ENCODE measurements at places on chromosomes 5 and 9.

DNA sequence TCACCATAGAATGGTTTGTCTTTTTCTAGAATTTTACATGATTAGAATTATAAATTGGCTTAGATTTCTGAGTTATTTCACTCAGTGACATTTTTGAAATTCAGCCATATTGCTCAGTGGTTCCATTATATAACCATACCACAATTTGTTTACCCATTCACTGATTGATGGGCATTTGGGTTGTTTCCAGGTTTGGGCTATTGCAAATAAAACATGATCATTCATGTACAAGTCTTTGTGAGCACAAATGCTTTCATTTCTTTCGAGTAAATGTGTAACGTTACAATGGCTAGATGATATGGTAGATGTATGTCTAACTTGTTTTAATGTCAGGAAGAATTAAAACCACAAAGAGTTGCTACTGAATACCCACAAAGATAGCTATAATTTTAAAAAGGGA is 279.9 kb upstream of the TARS1 start:
- no peak for DNase-seq

DNA sequence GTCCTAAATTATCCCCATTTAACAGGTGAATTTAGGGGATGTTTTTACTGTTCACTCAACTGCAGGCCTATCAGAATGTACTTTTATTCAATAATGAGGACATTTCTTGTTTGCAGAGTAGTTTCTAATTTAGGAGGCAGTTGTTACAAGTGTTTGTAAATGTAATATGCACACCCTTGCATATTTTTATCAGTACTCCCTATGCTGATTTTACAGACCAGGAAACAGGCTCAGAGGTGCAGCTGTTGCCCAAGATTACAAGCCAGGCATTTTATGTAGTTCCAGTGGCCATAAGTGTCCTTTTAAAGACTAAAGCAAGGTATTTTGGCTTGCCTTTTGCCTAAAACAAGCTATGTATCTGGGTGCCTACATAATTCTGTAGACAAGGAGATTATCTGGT is 47.6 kb upstream of the BRINP1 start:
- DNase-seq, result no peak

DNA sequence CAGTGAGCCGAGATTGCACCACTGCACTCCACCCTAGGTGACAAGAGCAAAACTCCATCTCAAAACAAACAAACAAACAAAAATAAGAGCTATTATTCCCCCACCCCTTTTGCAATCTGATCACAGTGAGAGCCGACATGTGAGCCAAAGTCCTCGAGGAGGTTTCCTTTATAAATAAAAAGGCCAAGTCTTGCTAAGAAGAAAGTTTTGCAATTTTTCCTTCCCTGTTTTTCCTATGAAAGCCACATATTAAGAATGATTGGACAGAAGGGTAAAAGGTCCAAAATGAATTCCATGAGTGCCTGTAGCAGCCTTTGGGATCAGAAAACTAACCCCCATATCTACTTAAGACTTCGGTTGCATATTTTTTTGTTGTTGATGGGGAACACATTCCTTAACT is 179.7 kb downstream of the TSSK1B start:
- DNase-seq, result no peak

GRCh38 chr5:125106271-125106670 is 359.8 kb upstream of the ZNF608 start:
- no peak for DNase-seq

GRCh38 chr9:22165144-22165543 is 156.0 kb upstream of the CDKN2B start:
- no peak for DNase-seq

GRCh38 chr5:65073250-65073661 is 304.5 kb downstream of the CWC27 start:
- DNase-seq, result no peak

DNA sequence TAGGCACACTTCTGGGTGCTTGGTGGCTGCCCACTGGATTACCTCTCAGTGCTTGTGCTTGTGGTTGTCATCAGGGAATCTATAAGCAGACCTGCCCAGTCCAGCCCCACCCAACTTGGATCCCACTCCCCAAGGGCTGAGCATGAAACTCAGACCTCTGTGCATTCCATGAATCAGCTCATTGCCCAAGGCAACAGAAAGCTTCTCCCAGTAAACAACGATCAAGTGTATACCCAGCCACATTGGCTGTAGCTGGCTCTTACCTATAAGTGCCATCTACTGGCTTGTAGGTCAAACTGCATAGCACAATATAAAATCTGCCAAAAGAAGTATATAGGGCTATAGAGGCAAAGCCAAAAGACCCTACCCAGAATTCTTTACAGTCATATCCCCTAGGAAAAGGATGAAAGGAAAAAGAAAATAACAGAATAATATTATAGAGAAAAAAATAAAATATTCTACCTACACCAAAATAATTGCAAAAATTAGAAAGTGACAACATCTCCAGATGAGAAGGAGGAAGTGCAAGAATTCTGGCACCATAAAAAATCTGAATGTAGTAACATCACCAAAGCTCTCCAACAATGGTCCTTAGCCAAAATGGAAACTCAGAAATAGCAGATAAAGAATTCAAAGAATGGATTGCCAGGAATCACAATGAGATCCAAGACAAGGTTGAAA is 321.0 kb upstream of the TRPC7 start:
- DNase-seq, result peak; percentile 4

GRCh38 chr5:31635446-31635845 is 3.5 kb upstream of the PDZD2 start:
- no peak for DNase-seq

DNA sequence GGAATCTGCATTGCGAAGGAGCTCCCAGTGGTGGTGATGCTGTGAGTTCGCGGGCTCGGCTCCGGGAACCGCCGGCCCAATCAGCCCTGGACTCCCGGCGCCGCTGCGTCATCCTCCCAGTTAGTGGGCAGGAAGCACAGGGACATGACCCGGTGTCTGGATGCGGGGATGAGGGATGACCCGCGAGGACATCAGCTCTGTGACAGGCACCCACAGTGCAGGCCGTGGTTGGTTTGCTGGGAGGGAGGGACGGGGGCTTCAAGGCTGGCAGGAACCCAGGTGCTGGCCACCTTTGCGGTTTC is 996 bp downstream of the NXNL2 start:
- peak; percentile 40 for DNase-seq

GRCh38 chr5:115983519-115983918 is 21.2 kb downstream of the LVRN start:
- DNase-seq, result no peak

- DNase-seq, result no peak
Observed at GRCh38 chr9:131727184-131727759, 12.6 kb downstream of the RAPGEF1 start.

All from right kidney (tissue), 9 donors.